ENCODE measurements at places on chromosomes 5 and 9. TPM values are rescaled to one million over a fixed set of nuclear protein-coding genes. Genes with fewer than 3 reads are reported as not detected.
A peak's percentile ranks its signal among the peaks of the same experiment; 100 is the strongest.

GRCh38 chr5:31194468-31194813 is 955 bp downstream of the CDH6 start:
- DNase-seq: no peak

DNA sequence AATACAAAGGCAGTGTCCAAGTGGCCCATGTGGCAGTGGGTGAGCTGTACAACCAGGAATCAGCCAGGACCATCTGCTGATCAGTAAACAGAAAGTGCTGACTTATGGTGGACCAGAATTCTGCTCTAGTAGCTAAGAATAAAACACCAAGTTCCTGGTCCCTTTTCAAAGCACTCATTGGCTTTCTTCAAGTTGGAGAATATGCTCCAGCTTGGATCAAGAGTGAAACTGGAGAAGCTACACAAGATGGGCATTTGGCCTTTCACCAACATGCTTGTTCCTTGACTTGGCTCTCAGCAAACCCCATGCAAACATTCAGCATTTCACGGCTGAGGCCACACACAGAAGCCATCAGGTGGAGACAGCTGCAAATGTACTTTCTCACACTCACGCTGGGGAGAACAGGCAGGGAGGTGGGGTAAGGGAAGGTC is 32.1 kb downstream of the MARCHF3 start:
- no peak for DNase-seq

TYRP1 gene
- not detected for total RNA-seq

LAMC3 gene
- 0.32 TPM for total RNA-seq

GRCh38 chr9:112836394-112836793 is 54.3 kb downstream of the SLC46A2 start:
- no peak for DNase-seq

DNA sequence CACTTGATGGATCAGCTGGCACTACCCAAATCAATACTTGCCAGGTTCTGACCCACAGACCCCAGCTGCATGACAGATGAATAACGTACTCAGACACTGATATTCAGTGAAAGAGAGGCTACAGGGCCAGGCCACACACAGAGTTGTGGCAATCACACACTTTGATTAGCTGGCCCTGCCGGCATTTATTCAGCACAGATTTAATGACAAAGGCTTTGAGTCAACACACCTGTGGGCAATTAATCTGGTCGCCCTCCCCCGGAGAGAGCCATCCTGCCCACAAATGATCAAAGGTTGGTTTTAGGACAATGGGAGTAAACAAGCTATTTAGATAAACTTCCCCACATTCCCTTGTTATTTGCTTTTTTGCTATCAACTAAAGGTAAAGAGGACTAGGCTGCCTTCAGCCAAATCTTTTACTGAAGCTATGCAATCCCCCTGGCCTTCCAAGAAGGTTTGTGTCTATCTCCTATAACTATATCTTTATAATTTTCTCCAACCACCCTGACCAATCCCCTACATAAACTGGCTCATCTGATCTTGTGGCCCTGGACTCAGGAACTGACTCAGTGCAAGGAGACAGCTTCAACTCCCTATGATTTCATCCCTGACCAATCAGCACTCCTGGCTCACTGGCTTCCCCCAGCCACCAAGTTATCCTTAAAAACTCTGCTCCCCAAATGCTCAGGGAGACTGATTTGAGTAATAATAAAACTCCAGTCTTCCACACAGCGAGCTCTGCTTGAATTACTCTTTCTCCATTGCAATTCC is 12.7 kb upstream of the TRIM32 start:
- no peak for DNase-seq

GRCh38 chr5:72235725-72236124 is 84.3 kb downstream of the MRPS27 start:
- DNase-seq: no peak

DNA sequence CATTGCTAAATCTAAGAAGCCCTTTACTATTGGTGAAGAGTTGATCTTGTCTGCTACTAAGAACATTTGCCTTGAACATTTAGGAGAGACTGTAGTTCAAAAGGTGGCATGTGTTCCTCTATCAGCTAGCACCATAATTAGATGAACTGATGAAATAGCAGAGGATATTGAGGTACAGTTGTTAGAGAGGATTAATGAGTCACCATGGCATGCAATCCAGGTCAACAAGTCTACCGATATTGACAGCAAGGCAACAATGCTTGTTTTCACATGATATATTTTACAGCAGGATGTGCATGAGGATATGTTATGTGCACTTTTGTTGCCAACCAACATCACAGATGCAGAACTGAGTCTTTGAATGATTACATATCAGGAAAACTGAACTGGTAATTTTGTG is 134.3 kb upstream of the CDH9 start:
- DNase-seq: no peak

- DNase-seq: no peak
Observed at GRCh38 chr5:10595672-10596309, 31.9 kb downstream of the ANKRD33B start.

DNA sequence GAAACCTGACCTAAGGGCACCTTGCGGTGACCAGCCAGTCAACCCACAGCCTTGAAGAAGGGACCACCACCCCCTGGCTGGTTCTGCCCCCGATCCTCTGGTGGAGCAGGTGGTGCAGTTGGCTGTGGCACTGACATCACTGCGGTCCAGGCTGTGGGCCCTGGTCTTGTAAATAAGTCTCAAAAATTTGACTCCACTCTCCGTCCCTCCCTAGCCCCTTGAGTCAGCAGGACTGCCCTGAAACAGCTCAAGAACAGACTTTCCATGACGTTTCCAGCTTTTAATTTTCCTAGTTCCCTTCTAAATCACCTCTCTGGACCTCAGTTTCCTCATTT is 134.8 kb upstream of the BOD1 start:
- DNase-seq: no peak

PAPPA gene
- total RNA-seq: not detected

DNA sequence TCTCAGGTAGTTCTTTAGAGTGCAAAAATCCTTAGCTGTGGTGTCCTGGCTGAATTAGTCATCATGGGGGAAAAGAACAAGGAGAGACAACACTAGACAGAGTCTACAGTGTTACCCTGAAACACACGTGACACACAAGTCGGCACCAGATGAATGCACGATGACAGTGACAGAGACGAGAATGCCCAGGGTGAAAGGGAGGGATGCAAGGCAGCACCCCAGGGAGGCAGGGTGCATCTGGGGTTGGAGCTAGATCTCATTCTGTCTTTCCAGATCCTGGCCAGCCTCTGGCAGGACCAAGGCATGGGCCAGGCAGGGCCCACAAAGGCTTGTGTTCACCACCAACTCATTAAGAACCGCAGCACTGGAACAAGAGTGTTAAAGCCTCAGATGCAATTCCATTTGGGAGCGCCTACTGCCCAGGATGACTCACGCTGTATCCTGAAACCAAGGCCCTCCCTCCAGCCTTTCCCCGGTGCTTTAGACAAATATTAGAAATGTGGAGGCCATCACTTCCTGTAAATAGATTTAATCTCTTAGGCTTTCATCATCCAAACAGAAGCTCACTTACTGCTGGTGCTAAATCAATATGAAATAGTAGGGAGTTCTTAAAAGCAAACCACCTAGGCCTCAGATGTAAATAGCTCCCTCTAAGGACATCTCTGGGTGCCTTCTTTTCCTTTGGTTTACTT is 56.1 kb downstream of the IRX2 start:
- DNase-seq: no peak

GRCh38 chr5:176654856-176655255 is 7.6 kb downstream of the TSPAN17 start:
- no peak for DNase-seq

GRCh38 chr5:159478950-159479349 is 148.7 kb upstream of the IL12B start:
- DNase-seq: peak; percentile 36

GRCh38 chr9:121574774-121575519 is 75.3 kb upstream of the GGTA1 start:
- DNase-seq: no peak

- DNase-seq: no peak
Observed at GRCh38 chr9:93301911-93302541, 118.1 kb downstream of the WNK2 start.

DNA sequence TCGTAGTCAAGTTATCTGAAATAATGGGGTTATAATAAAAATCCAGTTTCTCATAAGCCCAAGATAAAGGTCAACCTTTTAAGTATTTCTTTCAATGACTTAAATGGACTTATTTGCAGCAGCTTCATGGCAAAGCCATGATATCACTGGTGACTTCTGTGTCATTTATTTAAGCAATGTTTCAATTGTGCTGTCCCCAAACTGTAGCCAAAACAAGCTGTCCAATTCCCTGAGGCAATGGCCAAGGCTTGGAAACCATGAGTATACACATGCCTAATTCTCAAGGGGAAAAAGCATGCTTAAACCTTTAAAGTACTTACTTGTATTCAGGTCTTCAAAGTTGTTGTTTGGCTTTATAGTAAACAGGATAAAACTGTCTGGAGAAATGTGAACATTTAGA is 376.4 kb upstream of the TNC start:
- no peak for DNase-seq

OTULIN gene
- 69.0 TPM for total RNA-seq

DNA sequence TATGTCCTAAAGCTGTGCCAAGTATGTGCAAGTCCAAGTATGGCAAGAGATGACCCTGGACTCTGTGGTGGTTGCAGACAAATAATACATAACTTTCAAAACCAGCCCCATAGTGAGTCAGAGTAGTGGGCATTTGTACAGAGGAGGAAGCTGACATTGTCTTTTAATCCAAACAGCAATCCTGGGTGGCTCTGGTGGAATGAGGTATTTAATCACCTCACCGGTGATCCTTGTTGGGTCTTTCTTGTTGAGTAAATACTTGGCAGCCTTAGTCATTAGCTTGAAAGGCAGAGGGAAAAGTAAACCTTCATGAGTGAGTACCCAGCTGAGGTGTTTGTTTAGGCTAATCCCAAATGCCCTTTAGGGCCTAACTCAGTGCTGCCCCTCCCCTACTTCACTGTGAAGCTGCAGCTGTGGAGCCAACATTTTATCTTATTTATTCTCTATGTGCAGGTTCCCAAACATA is 148.7 kb upstream of the SLC12A2 start:
- DNase-seq: no peak

DNA sequence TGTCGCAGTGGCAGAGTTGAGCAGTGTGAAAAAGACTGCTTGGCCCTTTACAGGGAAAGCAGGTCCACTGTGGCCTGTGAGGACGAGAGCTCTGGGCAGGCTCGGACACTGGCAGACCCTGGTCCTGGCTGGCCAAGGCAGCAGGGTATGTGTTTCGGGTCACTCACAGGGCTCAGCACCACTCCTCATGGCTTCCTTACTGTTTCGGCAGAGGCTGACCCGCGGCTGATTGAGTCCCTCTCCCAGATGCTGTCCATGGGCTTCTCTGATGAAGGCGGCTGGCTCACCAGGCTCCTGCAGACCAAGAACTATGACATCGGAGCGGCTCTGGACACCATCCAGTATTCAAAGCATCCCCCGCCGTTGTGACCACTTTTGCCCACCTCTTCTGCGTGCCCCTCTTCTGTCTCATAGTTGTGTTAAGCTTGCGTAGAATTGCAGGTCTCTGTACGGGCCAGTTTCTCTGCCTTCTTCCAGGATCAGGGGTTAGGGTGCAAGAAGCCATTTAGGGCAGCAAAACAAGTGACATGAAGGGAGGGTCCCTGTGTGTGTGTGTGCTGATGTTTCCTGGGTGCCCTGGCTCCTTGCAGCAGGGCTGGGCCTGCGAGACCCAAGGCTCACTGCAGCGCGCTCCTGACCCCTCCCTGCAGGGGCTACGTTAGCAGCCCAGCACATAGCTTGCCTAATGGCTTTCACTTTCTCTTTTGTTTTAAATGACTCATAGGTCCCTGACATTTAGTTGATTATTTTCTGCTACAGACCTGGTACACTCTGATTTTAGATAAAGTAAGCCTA is 15.7 kb downstream of the SQSTM1 start:
- DNase-seq: peak; percentile 59

HARS2 gene
- total RNA-seq: 67.5 TPM

UTP15 gene
- total RNA-seq: 22.7 TPM

GRCh38 chr5:130762031-130762430 is 403.0 kb downstream of the HINT1 start:
- DNase-seq: no peak

DNA sequence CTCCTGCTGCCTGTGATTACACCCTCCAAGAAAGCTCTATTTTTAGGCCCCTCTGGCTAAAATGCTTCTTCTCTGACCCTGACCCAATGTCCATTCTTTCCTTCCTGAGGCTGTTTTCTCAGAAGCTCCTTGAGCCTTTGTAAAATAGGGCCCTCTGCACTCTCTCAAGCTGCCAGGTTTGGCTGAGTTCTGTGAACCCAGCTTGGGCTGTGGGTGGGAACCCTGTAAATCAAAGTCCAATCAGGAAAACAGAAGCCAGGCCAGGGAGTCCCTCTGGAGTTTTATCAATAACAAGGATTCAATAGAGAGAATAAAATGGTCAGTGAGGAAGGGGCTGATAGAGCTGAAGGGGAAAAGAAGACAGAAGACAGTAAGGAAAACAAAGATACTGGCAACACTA is 43.7 kb upstream of the ERCC6L2 start:
- no peak for DNase-seq

DNA sequence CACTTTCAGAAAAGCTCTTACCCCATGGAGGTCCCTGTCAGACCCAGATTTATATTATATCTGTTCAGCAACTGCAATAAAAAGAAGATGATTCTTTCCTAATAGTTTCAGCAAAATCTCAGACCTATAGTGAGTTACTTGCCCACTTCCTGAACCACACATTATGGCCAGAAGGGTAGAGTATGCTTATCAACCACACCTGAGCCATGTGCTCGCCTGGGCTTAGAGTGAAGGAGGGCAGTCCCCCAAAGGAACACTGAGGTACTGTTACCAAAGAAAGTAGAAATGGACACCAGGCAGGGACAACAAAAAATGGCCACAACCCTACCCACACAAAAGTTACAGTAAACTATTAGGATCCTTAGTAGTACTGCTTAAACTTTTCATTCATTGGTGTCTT is 128.7 kb downstream of the ZNF608 start:
- no peak for DNase-seq

NXNL2 gene
- total RNA-seq: not detected

DNA sequence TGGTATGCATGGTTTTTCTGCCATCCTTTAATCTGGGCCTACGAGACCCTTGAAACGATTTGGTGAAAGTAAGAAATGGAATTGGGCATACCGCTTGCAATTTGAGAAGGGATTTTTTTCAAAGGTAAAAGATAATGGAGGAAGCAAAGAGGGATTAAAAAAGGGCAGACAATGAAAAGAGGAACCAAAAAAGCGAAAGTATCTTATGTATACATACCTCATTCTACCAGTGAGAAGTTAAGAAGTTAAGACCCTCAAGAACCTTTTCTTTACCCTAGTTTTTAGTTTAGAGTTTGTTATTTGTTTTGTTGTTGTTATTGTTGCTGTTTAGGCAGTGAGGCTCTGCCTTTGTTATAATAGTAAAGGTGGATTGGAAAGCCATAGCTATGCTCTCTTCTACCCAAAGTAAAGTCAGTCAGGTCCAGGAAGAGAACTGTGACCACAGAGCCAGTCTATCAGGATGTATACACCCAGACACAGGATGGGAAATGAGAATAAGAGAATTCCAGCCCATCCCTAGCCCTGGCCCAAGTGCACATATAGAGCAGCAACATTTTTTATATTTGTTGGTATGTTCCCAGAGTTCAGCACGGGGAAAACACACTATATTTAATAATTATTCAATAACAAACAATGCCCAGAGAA is 166.6 kb downstream of the RFX3 start:
- no peak for DNase-seq

- DNase-seq: no peak
Observed at GRCh38 chr5:138489683-138490061, 24.4 kb downstream of the EGR1 start.

WDR38 gene
- not detected for total RNA-seq

- DNase-seq: no peak
Observed at GRCh38 chr9:109590966-109591365, 92.9 kb upstream of the PTPN3 start.

GRCh38 chr5:77743181-77743580 is 33.0 kb downstream of the TBCA start:
- no peak for DNase-seq
